ENCODE measurements at places on chromosomes 12 and 14.
A peak's percentile ranks its signal among the peaks of the same experiment; 100 is the strongest.

DNA sequence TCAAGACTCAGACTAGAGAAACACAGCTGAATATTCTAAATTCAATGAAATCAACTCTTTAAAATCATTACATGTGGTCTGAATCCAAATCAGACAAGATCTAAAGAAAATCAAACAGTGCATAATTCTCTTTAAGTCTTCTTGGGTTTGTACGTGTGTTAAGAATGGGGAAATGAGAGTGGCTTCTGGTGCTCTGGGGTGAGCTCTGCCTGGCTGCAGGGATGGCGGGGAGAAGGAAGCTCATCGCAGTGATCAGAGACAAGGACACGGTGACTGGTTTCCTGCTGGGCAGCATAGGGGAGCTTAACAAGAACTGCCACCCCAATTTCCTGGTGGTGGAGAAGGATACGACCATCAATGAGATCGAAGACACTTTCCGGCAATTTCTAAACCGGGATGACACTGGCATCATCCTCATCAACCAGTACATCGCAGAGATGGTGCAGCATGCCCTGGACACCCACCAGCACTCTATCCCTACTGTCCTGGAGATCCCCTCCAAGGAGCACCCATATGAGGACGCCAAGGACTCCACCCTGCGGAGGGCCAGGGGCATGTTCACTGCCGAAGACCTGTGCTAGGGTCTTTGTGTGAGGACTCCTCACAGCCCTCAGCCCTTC lies 20.9 kb downstream of the SENP1 start:
- no peak for DNase-seq

DNA sequence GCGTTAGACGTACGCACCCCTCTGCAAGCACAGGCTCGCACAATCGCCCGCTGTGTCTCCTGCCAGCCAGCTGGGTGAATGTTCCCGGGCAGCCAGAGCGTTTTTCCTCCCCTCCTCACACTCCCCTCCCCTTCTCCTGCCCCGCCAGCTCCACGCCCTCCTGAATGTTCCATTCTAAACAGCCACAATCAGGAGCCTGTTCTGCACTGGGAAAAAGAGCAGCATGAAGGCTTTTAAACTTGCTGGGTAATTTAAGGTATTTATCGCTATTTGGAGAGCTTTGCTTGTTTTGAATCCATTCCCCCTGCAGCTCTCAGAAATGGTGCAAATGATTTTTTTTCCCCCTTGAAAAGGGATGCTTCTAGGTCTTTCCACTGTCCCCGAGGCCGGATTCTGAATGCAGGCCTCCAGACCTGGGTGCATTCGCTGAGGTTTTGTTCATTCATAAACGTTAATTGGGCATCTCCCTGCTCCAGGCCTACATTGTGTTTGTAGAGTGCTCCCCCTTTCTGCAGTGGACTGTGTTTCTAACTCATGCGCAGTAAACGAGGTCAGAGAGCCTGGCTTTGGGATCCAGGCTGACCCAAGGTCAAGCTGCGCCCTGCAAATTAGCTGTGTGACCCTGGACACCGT lies 212.5 kb downstream of the CHST11 start:
- no peak for DNase-seq

- no peak for DNase-seq
Observed at GRCh38 chr14:81166121-81166520, 54.6 kb downstream of the GTF2A1 start.

DNA sequence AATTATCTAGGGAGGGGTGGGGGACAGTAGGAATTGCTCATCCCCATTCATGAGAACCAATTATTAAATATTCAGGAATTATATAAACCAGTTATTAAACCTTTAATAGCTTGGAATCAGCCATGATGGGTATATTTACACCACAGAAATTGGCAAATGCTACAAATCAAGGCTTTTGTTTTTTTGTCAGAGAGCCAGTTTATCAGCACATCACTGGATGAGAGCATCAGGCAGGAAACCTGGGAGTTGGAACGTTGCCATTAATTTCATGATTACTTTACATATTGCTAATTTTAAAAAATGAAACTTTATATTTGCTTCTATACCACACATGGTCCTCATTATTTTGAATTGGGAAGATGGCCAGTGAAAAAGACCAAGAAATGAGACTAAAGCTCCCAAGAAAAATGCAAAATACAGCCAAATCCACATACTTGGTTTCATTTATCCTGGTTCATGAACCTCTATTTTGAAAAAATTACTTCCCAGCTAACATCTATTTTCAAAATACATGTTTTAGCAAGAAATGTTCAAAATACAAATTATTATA lies 48.4 kb downstream of the ATL1 start:
- DNase-seq, result no peak

- DNase-seq, result peak; percentile 95
Observed at GRCh38 chr12:53159195-53159839, 21.2 kb upstream of the ZNF740 start.

- no peak for DNase-seq
Observed at GRCh38 chr14:23617539-23617938, 18.6 kb upstream of the DHRS2 start.

DNA sequence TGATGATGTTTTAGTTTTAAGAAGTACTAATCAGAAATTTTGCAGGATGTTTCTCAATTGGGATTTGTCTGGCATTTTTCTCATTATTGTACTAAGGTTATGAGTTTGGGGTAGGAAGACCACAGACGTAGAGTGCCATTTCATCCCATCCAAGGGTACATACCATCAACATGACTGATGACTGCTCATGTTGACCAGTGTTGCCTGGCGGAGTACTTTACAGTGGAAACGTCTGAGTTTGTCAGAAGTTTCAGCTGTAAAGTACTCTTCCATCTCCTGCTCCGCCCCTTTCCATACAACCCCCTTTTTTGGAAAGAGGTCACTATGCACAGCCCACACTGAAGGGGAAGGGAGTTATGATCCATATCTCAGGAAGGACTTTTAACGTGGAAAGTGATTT lies 74.2 kb downstream of the RCOR1 start:
- no peak for DNase-seq

GRCh38 chr14:54226103-54226502 lies 170.7 kb upstream of the CDKN3 start:
- no peak for DNase-seq

GRCh38 chr12:114696443-114697242 lies 12.7 kb upstream of the TBX3 start:
- DNase-seq, result no peak

DNA sequence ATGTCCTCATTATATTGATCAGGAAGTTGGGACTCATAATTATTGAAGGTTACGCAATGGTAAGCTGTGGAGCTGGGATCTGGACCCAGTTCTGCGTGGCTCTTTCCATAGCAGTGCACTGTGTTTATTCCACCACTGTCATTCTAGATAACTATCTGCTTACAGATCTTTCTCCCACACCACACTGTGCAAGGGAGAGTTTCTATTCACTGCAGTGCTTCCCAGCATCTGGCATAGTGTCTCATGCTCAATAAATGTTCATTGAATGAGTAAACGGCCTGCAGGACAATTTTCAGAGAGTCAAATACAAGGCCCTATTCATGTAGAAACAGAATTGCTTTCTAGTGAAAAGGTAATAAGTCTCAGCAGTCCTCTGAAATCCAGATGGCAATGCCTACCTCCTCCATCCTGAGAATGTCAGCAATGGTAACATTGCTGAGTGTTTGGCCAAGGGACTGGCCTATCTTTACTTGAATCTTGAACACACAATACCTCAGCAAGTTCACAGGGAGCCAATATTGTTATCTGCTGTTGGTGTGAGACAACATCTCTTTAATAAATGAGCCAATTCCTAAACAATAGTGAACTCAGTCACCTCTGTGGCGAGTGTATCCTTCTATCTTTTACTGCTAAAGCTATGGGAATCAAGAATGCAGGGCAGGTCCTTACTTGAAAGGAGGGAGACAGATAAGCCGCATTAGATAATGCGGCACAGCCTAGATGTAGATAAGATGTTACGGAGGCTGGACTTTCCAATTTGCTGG lies 332.4 kb upstream of the PRICKLE1 start:
- DNase-seq, result no peak

DNA sequence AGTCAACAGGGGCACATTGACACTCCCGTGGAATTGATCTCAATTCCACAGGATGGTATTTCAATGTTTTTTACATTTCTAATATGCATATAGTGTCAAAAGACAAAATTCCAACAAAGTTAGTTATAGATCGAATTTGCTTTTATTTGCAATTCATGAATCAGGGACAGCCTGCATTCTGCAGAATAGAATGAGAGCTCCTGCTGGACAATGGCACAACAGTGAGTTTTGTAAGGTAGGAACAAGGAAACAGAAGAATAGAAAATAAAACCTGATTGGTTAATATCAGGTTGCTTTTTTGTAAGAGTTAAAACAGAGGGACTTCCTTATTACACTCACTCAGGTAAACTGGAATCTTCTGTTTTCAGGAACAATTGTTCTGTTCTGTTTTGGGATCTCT lies 32.8 kb upstream of the NEDD1 start:
- no peak for DNase-seq

- DNase-seq, result no peak
Observed at GRCh38 chr12:71125949-71126348, 31.9 kb downstream of the TSPAN8 start.

- no peak for DNase-seq
Observed at GRCh38 chr12:26534071-26534470, 298.9 kb downstream of the ITPR2 start.
